ENCODE measurements at places on chromosomes 6 and 20. TPM values are rescaled to one million over a fixed set of nuclear protein-coding genes. Genes with fewer than 3 reads are reported as not detected.

The TTK gene
- 23.6 TPM for total RNA-seq

The GPR6 gene
- total RNA-seq: not detected

The RAET1L gene
- not detected for total RNA-seq

The SLC22A2 gene
- not detected for total RNA-seq

The IFNGR1 gene
- 39.2 TPM for total RNA-seq

The ERVFRD-1 gene
- not detected for total RNA-seq

The POPDC3 gene
- not detected for total RNA-seq

The SSTR4 gene
- not detected for total RNA-seq

The RPS6KA2 gene
- total RNA-seq: 4.6 TPM

The CTAGE9 gene
- total RNA-seq: not detected

The PHACTR2 gene
- total RNA-seq: 44.8 TPM

The SLC17A3 gene
- total RNA-seq: 0.66 TPM

The LHFPL5 gene
- total RNA-seq: not detected

The GNAS-AS1 gene
- 1.4 TPM for total RNA-seq

The TFAP2C gene
- not detected for total RNA-seq

The LAMA4 gene
- not detected for total RNA-seq

The NRM gene
- total RNA-seq: 32.3 TPM

The PDYN gene
- total RNA-seq: not detected

The GNRH2 gene
- total RNA-seq: 1.3 TPM

The CNKSR3 gene
- total RNA-seq: not detected

The CHRNA4 gene
- not detected for total RNA-seq

The ZSCAN16 gene
- total RNA-seq: 6.6 TPM

The CST4 gene
- total RNA-seq: not detected

The NFATC2 gene
- 87.5 TPM for total RNA-seq

The BACH2 gene
- total RNA-seq: 25.5 TPM

The IL17F gene
- total RNA-seq: 1.5 TPM

The AFG1L gene
- 5.5 TPM for total RNA-seq

The BTN1A1 gene
- not detected for total RNA-seq

The CYP39A1 gene
- not detected for total RNA-seq

The HTR1E gene
- not detected for total RNA-seq

The SPATS1 gene
- not detected for total RNA-seq

The STMND1 gene
- total RNA-seq: not detected

The OR2H2 gene
- not detected for total RNA-seq

The TCF19 gene
- total RNA-seq: 67.2 TPM

The NUP153 gene
- total RNA-seq: 104 TPM

The GPLD1 gene
- 0.59 TPM for total RNA-seq

The ZBTB9 gene
- 12.1 TPM for total RNA-seq

The ULBP1 gene
- total RNA-seq: 2.0 TPM

The FOXQ1 gene
- not detected for total RNA-seq

The ZC3H12D gene
- total RNA-seq: 43.7 TPM

The SIRPB1 gene
- 4.5 TPM for total RNA-seq

The ENPP3 gene
- 1.5 TPM for total RNA-seq

All from T-helper 1 cell treated with Interleukin-12 subunit alpha and Interleukin-12 subunit beta and Interleukin-4 antibody, amounts not matched to agents 30 ng/mL and 1 ng/mL, for 36 hours (primary cell).